Germinal center (tissue), 1 donor: ENCODE measurements at places on chromosomes 2 and 18.

DNA sequence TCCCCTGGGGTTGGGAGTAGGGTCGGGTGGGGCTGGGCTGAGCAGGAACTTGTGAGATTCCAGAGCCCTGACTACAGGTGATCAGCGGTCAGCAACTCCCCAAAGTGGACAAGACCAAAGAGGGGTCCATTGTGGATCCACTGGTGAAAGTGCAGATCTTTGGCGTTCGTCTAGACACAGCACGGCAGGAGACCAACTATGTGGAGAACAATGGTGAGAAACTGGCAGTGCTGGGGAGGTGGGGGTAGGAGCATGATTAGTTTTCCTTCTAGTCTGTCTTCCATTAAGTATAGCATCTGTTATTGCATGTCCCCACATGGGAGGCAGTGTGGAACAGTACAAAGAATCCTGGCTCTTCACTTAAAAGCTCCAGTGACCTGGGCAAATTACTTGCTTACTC is 23.7 kb downstream of the ZNF142 start:
- no peak for DNase-seq

GRCh38 chr2:23465936-23466335 is 81.0 kb downstream of the KLHL29 start:
- DNase-seq, result no peak

- no peak for DNase-seq
These were observed 76.2 kb downstream of the TGFA start for GRCh38 chr2:70477441-70477844.

DNA sequence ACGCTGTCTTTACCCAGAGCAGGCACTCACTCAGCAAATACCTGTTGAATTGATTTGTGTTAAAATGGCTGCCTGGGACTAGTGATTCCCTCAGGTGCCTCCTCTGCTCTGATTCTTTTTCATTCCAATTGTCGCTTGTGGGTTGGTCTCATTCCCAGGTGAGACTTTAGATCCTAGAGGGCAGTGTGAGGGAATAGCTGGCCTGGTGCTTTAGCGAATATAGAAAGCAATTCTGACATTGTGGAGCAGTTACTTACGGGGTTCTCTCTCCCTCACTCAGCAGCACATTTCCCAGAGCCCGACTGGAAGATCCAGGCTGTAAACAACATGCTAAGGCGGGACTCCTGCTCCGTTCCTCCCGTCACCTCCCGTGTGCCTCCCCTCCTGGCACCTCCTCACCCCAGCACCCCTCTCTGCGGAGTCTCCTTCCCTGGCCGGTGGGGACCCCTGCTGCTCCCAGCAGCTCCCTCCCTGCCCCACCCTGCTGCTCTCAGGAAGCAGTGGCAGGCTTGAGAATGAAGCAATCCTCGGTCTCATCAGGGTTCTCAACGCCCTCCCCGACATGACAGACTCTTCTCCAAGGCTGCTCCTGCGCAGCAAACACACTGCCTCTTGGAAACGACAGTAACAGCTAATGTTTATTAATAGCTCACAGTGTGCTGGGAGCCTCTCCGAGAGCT is 26.9 kb downstream of the CELF4 start:
- DNase-seq, result no peak

DNA sequence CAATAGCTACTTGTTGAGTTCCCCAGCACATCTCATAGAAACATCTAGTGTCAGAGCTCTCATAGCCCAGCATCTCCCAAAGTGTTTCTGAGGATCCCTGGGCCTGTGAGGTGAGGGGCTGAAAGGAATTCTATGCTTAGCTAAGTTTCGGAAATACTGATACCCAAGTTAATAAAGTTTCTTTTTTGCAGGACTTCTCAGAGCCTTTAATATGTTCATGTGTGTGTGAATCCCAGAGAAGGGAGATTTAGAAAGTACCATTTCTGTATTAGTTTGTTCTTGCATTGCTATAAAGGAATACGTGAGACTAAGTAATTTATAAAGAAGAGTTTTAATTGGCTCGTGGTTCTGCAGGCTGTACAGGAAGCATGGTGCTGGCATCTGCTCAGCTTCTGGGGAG is 211.2 kb downstream of the TSN start:
- no peak for DNase-seq

DNA sequence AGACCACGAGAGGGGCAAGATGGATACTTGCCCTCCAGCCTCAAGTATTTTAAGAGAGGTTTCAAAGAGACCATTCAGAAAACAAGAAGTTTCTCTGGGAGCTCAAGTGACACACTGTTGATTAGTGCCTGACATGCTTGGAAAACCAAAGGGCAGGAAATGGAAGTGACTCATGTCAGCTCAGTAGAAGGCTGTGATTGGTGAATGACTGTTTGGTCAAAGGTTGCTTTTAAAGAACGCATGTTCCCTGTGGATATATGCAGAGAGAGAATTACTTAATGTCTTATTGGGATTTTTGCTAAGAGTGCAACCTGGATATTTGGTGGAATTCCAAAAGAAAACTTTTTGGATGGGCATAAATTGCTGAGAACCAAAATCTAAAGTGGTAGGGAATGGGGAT is 549.9 kb downstream of the XIRP2 start:
- no peak for DNase-seq

DNA sequence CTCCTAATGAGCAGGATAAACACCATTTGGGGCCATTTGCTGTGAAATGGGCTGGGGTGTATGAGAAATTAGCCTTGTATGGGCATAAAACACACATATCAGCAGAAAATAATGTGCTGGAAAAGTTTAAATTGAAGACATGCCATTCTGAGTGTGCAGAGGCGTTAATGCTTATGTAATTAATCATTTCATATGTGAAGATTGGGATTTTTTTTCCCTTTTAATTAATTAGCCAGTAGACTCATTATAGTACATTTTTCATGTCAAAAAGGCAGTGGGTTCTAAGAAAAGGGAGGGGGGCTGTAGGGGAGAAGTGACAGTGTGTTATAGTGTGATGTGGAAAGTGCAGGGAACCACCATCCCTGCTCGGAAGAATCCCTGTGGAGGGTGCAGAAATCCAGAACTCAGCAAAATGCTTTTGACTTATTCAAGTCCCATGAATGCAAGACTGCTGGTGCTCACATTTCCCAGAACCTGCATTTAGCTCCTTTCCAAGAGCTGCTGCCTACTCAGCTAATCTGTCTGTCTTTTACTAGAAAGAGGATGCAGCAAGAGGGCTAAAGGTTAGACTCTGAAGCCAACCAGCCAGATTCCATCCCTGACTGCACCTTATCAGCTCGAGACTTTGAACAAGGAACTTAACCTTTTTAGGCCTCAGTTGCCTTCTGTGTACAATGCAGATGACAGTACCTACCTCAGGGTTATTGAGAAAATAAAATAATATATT is 11.6 kb upstream of the COX7A2L start:
- DNase-seq, result no peak

DNA sequence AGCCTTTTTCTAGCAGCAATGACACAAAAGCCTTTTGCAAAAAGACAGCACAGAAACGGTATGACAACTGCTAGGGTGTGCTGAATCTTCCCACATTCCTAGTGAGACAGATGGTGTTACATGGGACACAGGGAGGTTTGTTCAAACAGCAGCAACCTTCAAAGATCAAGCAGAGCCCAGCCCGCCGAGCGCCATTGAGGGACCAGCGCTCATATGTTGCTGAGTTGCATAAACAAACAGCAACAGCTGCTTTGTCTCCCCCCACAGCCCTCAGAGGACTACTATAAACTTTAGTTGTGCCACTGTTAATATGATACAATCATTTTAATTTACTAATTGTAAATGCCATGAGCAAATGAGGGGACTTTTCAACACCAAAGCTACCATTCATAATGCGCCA is 117.7 kb downstream of the ZEB2 start:
- no peak for DNase-seq

- DNase-seq, result no peak
These were observed 10.5 kb downstream of the SCYGR4 start for GRCh38 chr2:227627769-227628168.

- no peak for DNase-seq
These were observed 48.8 kb downstream of the ASB1 start for GRCh38 chr2:238475566-238475965.

GRCh38 chr2:24485197-24485596 is 5.9 kb upstream of the NCOA1 start:
- DNase-seq, result no peak

- no peak for DNase-seq
These were observed 182.3 kb downstream of the FAM210A start for GRCh38 chr18:13543811-13544732.

GRCh38 chr2:200913654-200914053 is 24.5 kb downstream of the NIF3L1 start:
- no peak for DNase-seq

GRCh38 chr18:48943333-48943732 is 7.4 kb downstream of the SMAD7 start:
- DNase-seq, result no peak

GRCh38 chr2:198214114-198214596 is 409.8 kb downstream of the PLCL1 start:
- DNase-seq, result no peak

DNA sequence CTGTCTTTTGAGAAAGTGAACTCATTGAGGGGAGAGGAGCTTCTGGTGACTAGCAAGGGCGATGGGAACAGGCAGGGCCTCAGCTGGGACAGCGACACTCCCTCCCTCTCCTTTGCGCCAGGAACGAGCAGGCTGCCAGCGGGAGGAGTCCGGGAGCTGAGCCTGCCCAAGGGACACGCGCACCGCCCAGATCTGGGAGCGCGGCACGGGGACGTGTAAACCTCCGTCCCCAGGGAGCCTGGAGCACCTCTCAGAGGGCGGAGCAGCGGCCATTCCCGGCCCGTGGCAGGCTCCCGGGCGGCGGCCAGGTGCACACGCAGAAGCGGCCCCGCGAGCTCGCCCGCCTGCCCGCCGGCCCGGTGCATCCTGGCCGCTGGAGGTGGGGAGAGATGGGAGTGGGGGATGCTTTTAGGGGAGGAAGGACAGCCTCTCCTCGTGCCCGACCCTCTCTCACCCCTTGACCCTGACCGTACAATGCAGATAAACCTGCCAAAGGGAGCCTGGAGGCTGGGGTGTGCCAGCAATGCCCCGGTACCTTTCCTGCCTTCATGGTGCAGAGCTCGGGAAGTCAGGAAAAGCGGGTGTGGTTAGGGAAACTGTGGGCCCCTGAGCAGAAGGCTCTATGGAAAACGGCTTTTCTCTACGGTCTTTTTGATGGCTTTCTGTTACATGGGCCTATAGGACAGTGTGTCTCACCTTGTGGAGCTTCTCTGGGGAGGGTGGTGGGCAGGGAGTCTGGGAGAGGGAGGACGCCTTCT is 2.2 kb downstream of the AQP4 start:
- DNase-seq, result no peak

DNA sequence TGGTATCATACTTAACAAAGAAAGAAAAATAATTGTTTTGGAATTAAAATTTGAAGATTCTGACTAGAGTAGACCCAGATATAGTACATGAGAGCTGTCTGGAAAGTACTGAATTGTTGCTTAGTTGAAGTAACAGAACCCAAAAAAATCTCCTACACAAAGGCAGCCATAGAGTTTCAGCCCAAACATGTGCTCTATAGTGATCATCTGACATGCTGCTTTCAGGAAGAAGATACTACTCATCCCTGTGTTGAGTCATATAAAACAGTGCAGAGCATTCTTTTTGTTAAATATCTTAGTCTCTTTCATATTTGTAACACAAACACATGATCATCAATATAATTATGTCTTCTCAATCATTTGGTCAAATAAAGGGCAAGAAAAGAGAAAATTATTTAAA is 84.8 kb upstream of the PTPRM start:
- no peak for DNase-seq

DNA sequence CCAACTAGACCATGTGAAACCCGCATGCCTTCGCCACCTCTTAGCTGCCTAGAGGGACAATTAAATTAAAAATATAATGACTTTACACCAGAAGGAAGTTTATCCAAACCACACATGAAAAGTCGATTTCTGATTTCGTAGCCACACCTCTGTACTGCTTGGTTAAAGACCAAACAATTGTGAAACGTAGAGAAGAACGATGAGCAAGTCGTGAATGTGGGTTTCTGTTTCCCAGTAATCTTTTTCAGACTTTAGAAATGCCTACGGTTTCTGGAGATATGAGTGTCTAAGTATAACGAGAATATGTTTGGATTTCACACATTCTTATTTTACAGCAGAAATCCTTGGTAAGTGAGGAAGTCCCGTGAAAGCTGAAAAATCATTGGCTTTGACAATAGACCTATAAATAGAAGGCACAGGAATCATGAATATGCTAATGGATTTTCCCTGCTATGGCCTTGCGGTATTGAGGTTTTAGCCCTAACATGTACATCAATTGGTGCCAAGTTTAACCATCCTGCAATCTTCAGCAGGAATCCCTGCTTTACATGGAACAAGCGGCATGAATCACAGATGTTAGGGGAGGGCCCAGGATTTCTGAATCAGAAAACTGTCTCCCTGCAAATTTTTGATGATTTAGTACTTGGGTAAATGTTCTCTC is 105.6 kb downstream of the TTC32 start:
- no peak for DNase-seq

DNA sequence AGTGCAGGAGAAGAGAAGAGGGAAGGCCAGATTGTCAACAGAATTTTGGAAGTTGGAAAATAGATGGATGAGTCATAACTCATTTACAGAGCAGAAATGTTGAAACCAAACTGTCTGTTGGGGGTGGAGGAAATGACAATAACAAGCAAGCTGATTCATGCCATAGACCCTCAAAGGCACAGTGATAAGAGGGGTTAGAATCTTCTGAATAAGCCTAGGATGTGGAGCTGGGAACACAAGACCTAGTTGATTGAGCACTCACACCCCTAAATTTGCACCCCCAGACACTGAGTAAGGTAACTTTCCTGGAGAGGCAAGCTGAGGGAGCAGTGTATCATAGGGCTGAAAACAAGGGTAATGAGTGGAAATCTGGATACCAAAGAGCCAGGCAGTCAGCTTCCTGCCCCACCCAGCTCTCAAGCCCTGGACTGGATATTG is 141.4 kb downstream of the SCG2 start:
- no peak for DNase-seq

- no peak for DNase-seq
These were observed 20.3 kb downstream of the INO80C start for GRCh38 chr18:35477497-35477896.

- DNase-seq, result no peak
These were observed 185.0 kb downstream of the TMEM18 start for GRCh38 chr2:492178-492577.

GRCh38 chr2:5230855-5231254 is 461.3 kb upstream of the SOX11 start:
- DNase-seq, result no peak

- DNase-seq, result no peak
These were observed 2.9 kb downstream of the DUSP11 start for GRCh38 chr2:73776869-73777519.

DNA sequence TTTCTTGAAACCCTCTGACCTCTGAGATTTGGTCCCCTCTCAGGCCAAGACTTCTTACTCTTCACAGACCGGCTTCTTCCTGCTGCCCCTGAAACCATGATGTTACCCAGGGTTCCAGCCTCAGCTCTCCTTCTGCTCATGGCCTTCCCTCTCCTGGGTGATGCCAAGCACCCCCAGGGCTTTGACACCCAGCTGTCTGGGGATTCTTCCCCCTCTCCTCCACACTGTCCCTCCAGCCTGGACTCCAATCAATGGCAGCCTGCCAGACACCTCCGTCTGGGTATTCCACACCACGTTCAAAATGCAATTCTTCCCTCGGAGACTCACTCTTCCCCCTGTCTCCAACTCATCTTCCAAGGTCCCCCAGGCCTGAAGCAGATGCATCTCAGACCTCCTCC is 25.0 kb downstream of the SPP2 start:
- DNase-seq, result no peak
